Fibroblast of skin of scalp (primary cell): ENCODE measurements at places on chromosomes 4 and X.

- DNase-seq = no peak
These were observed 38.4 kb upstream of the IL9R start for GRCh38 chrX:155959018-155959587.

DNA sequence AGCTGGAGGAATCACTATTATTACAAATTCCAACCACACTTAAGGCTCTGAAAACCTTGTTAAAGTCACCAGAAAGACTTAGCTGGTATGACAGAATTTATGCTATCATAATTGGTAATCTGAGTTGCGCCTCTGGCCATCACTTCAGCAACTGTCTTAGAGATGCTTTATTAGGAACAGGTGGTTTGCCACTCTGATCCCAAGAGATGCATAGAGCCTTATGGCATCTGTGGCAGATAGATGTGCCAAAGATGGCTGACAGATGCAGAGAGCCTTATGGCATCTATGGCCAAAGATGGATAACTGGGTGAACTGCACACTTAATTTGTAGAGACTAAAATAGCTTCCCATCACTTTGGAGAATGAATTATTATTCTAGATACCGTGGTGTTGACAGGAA is 32.3 kb upstream of the PLAC8 start:
- DNase-seq = no peak

GRCh38 chrX:38318606-38319005 is 8.7 kb downstream of the RPGR start:
- DNase-seq = no peak

DNA sequence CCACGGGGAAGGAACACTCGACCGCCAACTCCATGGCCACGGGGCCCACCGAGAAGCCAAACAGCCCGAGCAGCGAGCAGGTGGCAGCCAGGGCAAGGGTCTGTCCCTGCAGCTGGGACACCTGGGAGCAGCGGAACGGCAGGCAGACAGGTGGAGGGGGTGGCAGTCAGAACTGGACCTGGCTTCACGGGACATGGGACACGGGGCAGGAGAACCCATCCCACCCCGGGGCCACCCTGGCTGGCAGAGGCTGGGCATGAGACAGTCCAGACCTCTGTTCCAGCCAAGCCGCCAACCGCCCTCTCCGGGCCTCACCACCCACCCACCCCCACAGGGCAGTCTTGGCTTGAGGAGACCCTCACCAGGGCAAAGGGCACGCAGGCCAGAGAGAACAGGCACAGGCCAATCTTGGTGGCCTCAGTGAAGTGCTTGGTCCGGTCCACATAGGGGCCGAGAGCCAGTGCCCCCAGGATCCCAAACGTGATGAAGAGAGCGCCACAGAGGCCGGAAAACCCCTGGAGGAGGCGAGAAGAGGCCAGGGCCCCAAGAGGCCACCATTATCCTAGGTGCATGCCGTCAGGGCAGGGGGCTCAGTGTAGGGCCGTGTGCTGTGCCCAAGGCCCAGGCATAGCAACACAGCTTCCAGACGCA is 5.6 kb downstream of the SLC49A3 start:
- DNase-seq = no peak

DNA sequence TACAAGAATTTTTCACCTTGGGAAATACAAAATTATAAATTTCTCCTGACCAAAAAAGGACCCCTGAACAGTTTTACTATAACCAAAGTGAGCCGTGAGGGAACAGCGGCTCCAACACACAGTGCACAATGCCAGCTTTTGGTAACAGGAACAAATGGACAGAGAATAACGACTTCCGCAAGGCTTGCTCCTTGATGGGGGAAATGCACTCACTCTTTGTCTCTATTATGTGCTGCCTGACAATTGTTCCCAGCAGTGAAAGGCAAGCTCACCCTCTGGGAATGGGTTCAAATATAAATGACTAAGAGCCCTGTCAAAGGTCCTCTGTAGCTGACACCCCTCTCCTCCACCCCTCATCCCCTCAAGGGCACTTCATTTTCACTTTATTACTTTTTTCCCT is 325.8 kb upstream of the GALNT7 start:
- no peak for DNase-seq

DNA sequence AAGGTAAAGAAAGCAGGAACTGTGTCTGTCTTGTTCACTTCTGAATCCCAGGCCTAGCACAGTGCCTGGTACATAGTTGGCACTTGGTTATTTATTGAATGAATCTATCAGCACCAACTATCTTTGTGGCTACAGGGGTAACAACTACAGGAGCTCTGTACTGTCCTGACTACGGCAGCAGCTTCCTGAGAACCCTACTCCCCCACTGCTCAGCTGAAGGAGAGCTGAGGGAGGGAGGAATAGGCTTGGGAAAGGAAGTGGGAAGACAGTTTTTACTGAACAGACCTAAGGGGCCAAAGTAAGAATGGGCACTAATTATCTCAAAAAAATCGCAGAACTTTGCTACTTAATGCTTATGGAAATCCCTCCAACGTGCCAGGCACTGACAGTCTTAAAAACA is 156.1 kb upstream of the RAPGEF2 start:
- DNase-seq = no peak

- DNase-seq = no peak
These were observed 813.7 kb upstream of the HS3ST1 start for GRCh38 chr4:12242354-12242753.

- DNase-seq = no peak
These were observed 122.8 kb downstream of the SLC10A7 start for GRCh38 chr4:146398896-146399445.

DNA sequence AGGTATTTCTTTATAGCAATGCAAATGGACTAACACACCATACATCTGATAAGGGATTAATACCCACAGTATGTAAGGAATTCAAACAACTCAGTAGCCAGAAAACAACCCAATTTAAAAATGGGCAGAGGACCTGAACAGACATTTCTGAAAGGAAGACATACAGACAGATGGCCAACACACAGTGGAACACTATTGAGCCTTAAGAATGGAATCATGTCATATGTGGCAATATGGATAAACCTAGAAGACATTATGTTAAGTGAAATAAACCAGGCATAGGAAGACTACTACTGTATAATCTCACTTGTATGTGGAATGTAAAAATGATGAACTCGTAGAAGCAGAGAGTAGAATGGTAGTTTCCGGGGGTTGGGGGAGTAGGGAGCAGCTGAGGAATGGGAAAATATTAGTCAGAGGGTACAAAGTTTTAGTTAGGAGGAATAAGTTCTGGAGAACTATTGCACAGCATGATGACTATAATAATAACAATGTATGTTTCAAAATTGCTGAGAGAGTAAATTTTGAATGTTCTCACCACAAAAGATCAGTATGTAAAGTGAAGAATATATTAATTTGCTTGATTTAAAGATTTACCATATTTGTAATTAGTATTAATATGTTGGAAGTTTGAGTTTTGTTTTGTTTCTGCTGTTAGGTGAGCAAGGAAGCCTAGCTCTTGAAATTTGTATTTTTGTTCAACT is 25.2 kb downstream of the WDR44 start:
- peak; percentile 83 for DNase-seq

- DNase-seq = peak; percentile 75
These were observed 2.2 kb downstream of the PLXNB3 start for GRCh38 chrX:153766098-153766817.

GRCh38 chr4:18691431-18692200 is 670.1 kb upstream of the LCORL start:
- no peak for DNase-seq

GRCh38 chrX:70485466-70485865 is 40.8 kb downstream of the DLG3 start:
- DNase-seq = no peak

DNA sequence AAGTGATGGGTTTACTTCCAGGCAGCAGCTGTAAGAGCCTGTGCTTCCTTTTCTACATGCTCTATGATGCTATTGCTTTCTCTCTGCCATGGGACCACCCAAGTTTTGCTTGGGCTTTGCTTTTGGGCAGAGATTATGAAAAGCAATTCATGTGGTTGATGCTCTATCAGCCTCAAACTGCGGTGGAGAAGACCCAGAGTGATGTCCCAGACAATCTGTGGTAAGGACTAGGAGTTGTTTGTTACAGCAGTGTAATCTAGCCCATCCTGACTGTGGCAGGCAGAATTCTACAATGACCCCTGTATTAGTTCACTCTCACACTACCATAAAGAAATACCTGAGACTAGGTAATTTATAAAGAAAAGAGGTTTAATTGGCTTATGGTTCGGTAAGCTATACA is 9.2 kb upstream of the CYTL1 start:
- DNase-seq = no peak

DNA sequence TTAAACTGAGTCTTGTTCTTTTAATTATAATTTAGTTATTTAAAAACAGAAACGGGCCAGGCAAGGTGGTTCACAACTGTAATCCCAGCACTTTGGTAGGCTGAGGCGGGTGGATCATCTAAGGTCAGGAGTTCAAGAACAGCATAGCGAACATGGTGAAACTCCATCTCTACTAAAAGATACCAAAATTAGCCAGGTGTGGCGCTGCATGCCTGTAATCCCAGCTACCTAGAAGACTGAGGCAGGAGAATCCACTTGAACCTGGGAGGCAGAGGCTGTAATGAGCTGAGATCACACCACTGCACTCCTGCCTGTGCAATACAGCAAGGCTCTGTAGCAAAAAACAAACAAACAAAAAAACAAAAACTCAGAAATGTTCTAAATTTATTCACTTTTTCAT is 852.9 kb downstream of the TECRL start:
- no peak for DNase-seq

GRCh38 chr4:82371497-82371896 is 2.3 kb downstream of the HNRNPD start:
- DNase-seq = no peak

- peak; percentile 79 for DNase-seq
These were observed 687 bp upstream of the ZNF275 start for GRCh38 chrX:153333266-153333665.

DNA sequence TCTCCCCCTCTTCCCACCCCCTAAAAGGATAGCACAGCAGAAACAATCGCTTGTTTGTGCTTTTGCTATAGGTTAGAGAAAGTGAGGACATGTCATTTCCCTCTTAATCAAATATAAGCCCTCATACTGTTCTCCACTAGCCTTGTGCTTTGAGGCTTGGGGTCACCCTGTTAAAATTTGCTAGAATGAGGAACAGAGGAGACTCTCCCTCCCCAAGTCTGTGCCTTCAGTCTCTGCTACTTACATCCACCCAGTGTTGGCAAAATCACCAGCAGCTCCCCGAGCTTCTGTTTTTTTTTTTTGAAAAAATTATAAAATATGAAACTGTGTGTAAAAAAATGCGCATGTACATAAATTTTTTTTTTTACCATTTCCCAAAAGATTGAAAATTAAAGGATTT is 19.3 kb downstream of the KLF3 start:
- no peak for DNase-seq

- peak; percentile 77 for DNase-seq
These were observed 39.6 kb downstream of the DDX60L start for GRCh38 chr4:168440442-168441264.

DNA sequence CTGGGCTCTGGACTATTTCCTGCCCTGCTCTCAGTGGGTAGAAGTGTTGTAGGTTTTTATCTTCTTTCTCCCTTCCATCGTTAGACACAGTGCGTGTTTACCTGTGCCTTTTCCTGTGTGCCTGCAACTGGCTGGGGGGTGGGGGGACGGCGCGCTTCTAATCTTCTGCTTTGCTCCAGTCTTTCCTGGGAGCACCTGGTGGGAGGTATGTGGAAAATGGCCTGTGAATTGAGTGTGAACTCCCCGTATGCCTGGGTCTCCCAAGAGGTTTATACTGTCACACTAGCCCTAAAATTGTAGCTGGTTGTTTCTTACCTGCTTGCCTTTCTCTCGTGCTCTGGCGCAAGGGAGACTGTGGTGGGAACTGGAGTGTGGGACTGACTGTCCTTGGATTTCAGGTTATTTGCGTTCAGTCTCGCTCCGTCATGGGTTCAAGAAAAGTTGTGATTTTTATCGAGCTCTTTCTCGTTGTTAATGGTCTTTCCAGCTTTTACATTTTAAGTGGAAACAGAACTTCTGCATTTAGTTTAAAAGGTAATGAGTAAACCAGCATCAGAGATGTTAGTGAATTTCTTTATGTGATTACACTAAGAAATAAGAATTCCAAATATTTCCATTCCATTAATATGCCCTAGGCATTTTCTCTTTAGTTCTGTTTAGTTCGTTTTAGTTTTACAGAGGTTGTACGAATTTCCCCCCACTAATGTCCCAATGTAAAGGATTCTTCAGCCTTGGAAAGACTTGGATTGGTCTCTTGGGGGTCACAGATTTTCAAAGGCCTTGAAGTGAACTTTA is 15.3 kb downstream of the MRPL1 start:
- DNase-seq = no peak

- no peak for DNase-seq
These were observed 260.6 kb upstream of the DIAPH2 start for GRCh38 chrX:96424007-96424406.

GRCh38 chr4:98919996-98920395 is 8.9 kb downstream of the EIF4E start:
- DNase-seq = peak; percentile 47

GRCh38 chr4:113977526-113977855 is 2.0 kb downstream of the ARSJ start:
- DNase-seq = peak; percentile 17

- no peak for DNase-seq
These were observed 277.7 kb downstream of the NR3C2 start for GRCh38 chr4:148164557-148164956.

DNA sequence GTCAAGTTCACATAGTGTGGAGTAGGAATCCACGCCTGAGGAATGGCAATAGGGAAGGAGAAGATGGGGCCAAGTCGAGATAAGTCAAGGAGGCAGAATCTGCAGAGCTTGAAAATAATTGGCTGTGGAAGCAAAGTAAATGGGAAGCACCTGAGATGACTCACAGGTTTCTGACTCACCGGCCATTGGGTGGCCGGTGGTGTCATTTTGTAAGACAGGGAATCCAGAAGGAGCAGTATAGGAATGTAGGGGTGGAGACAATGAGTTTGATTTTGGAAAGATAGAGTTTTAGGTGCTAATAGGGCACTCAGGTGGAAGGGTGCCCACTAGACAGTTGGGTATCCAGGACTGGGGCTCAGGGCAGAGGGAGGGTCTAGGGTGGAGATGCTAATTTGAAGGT is 201.0 kb upstream of the MAMLD1 start:
- DNase-seq = no peak
